H4 (cell line): ENCODE measurements at places on chromosomes 5 and 9. TPM values are rescaled to one million over a fixed set of nuclear protein-coding genes. Genes with fewer than 3 reads are reported as not detected.

DNA sequence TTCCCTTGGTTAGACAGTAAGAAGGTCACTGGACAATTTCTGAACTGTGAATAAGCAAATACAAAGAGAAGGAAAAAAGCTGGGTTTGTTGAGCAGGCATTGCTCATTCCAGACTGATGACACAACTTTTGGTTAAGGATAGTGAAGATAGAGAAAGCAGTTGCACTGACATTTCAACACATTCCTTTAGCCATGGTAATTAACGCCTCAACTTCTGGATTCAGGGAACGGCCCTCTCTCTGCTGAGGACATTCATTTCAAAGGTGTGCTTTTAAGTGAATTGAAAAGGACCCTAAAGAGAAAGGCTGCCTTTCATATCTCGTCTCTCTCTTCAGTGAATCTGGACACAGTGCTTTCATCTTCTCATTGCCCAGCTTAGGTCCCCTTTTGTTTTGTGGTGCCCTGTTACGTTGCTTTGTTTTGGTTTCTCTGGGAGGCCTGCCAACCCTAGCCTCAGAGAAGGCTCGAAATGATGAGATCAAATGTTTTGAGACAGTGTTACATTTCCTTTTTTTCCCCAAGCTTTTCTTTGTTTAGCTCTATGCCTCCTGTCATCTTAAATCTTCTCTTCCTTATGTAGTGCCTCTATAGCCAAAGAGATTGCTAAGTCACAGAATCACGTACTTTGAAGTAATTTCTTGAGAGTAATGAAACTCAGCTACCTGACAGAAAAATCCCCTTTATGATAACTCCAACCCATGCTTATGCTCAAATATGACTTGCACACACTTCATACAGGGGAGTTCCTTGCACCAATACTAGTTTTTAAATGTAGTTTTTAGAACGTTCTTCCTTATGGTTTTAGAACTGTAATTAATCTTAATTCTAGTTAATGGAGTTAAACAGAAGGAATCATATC, 94.4 kb upstream of the IFNE start:
- DNase-seq = no peak

DNA sequence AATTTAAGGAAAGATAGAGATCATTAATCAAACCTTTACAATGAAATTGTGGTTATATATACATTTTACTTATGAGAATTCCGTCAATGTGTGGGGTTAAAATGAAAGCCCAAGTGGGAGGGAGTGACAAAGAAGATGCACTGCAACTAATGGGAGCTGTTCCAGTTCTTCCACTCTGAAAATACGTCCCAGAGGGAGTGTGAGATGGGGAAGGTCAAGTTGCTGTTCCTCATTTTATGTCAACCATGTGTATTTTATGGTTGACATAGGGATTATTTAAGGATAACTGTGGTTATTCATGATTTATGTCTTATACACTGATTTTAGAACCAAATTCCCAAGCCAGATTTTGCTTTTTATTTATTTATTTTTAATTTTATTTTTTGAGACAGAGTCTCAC, 14.2 kb upstream of the RGS3 start:
- DNase-seq = no peak

DNA sequence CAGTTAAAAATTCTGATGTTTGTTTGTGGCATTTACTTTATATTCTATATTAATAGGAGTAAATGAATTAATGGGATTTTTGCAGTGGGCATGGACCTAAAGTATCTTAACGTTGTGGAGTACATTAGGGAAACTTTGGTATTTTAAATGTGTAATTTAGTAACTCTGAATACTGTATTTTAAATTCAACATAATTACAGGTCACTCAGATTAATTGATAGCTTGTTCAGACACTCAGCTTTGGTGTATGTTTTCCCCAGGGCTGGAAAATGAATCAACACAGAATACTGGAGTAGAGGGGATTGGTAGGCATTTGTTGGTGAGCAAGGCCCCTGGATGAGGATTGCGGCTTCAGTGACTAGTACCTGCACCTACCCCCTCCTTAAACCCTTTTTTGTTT, 117.5 kb downstream of the TRIO start:
- no peak for DNase-seq

- no peak for DNase-seq
Observed at GRCh38 chr9:108014353-108014752, 524.8 kb upstream of the KLF4 start.

GRCh38 chr9:76620996-76621395, 143.2 kb upstream of the PCA3 start:
- DNase-seq = no peak

DNA sequence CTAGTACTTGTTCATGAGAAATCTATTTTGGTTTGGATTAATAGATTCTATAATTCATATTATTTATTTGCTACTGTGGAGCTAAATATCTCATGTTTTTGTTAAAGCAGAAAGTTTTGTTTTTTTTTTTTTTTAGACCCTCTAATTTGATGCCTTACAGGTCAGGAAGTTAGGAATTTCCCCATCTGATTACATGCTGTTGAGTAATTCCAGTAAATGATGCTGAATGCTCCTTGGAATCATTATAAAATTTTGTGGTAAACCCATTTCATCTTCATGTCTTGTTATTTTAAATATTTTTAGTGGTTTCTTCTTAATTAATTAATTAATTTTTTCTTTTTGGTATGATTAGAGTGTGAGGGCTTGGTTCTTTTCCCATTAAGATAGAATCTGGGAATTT, 35.6 kb downstream of the NNT start:
- no peak for DNase-seq

DNA sequence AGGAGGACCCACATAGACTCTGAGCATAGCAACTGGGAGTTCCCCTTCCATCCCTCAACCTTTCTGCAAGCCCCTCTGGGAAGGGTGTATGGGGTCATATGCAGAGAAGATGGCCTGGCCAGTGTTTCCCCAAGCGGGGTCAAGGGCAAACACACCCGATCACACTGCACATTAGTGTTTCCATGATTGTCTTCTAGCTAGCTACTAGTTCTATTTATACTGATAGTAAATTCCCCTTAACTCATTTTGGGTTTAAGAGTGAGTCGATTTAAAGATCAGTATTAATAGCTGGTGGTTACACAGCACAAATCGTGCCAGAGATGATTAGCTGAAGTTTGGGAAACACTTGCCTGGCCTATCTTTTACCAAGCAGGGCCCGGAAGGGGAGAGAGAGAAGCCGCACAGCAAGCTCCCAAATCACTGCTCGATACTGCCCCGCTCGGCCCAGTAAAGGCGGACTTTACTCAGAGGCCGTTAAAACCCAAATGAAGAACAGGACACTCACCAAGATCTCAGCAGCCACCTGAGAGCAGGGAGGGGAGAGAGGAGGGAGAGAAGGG, 29.4 kb upstream of the TNIP1 start:
- no peak for DNase-seq

DNA sequence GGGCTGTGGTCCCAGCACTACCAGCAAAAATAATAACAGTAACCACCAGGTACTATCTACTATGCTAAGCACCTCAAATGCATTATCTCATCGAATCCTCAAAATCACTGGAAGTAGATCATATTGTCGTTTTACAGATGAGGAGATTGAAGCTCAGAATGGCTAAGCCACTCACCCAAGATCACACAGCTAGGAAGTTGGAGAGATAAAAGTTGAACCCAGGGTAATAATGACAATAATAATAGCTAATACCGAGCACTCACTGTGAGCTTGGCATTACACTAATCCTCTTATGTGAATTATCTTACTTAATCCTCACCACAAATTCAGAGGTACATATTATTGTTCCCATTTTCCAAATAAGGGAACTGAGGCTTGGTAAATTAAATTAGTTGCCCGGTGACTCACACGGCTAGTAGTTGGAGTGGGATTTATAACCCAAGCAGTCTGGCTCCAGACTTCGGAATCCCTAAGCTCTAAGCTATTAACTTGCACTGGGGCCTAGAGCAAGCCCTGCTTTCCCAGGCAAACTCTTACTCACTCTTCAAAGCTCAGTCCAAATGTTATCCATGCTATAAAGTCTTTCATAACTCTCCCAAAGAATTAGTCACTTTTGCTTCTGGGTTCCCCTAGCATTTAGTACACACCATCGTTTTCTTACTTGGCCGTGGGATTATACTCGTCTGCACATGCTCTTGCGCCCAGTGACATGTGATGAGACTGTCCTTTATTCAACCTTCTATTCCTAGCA, 3.8 kb downstream of the ARSI start:
- peak; percentile 75 for DNase-seq

GRCh38 chr9:129182625-129183494, 4.8 kb upstream of the IER5L start:
- DNase-seq = no peak

The PFN3 gene
- not detected in 2 replicates for total RNA-seq

The IL5 gene
- not detected in 2 replicates for total RNA-seq

- DNase-seq = no peak
Observed at GRCh38 chr9:98236901-98237487, 18.5 kb downstream of the TBC1D2 start.

DNA sequence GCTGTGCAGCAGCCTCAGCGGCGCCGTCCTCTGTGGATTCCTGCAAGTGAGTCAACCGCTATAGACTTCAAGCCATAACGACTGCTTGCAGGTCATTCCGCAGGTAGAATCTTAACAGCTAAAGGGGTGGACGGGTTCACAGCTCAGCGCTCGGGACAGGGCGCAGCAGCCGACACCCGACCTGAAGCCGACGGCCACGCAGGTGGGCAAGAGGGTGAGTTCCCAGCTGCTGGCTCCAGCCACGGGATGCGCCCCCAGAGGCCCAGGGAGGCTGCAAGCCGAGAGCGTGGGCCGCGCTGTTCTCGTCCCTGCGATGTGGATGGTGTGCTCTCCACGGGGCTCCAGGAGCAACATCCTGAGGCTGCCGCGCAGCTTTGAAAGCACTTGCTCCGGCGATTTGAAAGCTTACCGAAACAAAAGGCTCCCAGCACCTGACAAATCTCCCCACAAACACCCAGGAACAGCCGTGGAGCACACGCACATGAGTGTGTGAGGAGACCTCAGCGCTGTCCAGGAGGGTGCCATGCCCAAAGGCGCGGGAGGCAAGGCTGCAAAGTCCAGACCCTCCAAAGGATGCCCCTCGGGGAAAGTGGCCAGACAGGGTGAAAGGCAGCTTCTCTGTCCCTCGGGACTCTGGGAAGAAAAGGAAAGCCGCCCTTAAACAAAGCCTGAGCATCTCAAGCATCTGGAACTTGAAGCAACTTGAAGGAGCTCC, 48.7 kb downstream of the EXD3 start:
- DNase-seq = no peak

- no peak for DNase-seq
Observed at GRCh38 chr9:135887585-135888050, 19.7 kb downstream of the CAMSAP1 start.

The C9 gene
- total RNA-seq = not detected in 2 replicates

DNA sequence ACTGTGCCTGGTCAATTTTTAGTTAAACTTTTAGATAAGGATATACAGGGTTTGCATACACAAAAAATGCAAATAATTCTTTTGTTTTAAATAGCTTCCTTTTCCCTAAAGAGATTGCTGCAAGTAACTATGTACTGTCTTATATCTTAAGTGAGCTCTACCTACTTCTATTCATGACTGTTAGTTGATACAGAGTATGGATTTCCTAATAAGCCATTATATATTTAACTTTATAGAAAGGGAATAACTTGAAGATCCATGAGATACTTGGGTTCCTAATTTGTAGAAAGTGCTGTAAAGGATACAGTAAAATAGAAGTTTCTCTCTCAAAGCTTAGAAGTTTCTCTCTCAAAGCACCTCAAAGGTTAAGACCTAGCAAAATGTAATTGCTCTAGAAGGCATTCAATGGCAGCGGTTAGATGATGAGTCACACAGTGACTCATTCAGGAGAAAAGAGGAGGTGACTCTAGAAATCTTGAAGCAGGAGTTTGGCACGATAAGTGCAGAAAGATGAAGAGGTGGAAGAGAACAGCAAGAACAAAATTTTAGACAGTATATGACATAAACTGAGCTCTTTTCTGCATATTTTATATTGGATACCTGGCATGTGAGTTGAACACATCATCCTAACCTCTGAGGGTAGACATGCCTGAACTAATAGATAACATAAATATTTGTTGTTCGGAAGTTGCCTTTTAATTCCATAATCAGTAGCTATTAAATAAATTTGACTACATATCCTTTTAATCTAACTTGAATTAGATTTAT, 5.5 kb upstream of the DNAJC21 start:
- DNase-seq = peak; percentile 93

GRCh38 chr9:113523421-113524141, 60.1 kb downstream of the RGS3 start:
- no peak for DNase-seq

The TXNDC8 gene
- not detected in 2 replicates for total RNA-seq

The GALNT12 gene
- 3.1 and 3.6 TPM in 2 replicates for total RNA-seq

DNA sequence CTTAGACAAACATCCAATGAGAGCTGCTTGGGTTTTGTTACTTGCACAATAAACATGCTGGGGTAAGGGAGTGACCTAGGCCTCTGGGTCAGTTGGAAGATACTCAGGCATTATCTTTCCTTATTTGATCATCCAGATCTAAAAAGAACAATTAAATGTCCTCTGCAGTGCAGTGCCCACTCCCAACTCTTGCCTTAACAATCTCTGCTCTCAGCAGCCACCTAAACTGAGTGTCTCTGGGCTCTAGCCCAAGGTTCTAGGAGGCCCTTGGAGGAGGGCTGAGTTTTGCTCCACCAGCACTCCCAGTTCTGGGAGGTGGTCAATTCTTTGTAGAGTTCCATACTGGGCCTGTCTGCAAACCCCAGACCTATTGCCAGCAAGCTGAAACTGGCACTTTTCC, 1.8 kb downstream of the MCIDAS start:
- DNase-seq = no peak

DNA sequence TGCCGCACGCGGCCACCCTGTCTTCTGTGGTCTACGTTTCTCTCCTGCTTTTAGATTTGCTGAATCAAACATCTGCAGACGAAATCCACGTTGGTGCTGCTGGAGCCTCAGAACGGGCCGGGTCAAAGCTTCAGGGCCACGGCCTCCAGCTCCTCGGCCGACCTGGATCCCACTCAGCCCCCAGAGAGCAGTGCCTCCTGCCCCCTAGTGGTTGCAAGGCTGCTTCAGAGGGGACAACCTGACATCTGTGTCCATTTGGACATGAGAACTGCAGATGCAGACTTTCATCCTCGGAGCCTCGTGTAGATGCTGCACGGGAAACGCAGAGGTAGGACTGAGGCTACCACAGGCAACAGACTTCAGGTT, 23.0 kb upstream of the SLC6A3 start:
- DNase-seq = no peak

DNA sequence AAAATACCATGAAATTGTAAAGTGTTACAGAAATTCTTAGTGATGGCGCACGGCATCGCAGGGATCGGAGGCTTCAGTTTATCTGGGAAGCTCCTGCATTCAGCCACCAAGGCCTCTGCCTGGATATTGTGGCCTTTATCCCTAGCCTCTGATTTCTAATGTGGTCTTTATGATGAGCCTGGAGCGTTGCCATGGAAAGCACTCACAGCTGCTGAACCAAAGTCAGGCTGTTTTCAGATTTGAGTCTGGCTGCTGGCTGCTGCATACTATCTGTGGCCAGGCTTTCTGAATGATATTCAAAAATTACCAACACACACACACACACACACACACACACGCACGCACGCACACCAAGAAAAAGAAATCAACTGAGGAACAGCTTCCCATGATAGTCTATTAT, 101.1 kb upstream of the ZNF366 start:
- no peak for DNase-seq

DNA sequence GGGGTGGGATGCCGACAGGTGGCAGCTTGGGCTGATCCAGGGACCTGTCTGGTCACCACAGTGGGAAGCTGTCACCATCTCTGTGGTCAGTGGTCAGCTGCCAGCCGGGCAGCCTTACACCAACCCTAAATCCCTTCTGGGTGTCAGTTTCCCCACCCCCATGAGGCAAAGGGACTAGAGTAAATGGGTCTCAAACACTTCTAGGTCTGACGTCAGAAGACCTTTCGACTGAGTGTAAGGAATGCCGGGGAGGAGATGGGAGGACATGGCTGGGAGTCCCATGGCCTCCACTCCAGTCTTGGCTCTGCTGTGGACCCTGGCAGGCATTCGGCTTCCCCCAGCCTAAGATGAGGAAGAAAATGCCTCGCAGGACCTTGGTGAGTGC, 40.3 kb upstream of the SLC25A51 start:
- no peak for DNase-seq
